ENCODE measurements at places on chromosomes 6 and 20.

DNA sequence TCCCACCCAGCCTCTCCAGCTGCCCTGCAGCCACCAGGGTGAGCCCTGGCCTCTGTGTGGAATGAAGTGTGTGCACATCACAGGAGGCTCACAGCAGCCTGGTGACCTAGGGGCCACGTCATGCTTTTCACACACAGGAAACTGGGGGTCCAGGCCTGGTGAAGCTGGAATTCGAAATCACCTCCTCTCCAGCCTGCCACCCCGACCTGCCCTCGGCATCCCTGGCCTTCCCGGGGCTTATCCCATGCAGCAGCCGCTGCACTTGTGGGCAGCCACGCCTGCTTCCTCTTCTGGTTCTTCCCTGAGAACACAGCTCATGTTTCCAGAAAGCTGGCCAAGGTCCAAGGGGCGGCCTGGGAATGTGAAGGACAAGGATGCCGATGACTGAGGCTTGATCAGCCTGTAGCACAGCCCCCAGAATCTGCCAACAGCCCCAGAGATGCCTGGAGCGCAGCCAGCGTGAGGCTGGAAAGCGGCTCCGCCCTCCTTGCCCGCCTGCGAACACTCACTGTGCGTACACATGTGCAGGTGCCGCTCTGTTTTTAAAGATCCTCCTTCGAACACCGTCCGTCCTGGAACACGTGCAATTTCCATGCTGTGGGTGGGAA, 4.2 kb upstream of the NTSR1 start:
- peak; percentile 88 for DNase-seq

GRCh38 chr6:27679308-27679963, 206.5 kb upstream of the ZNF184 start:
- no peak for DNase-seq

DNA sequence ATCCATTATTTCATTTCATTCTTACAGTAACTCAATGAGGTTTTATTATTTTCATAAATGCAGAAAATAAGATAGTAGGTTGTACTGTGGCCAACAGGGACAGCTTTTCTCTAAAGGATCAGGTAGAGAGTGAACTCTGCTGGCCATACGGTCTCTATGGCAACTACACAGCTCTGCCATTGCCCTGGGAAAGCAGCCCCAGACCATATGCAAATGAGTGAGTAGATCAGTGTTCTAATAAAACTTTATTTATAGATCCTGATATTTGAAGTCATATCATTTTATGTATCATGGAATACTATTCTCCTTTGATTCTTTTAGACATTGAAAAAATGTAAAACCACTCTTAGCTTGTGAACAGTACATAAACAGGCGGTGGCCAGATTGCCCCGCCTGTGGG, 192.5 kb upstream of the RREB1 start:
- DNase-seq = no peak

GRCh38 chr6:89527634-89528033, 94.7 kb downstream of the ANKRD6 start:
- no peak for DNase-seq

- DNase-seq = no peak
Measured at GRCh38 chr20:35134880-35135279, 12.3 kb downstream of the EDEM2 start.

- no peak for DNase-seq
Measured at GRCh38 chr6:147099974-147100373, 104.2 kb upstream of the STXBP5 start.

- no peak for DNase-seq
Measured at GRCh38 chr6:74733830-74734620, 471.8 kb downstream of the COL12A1 start.

DNA sequence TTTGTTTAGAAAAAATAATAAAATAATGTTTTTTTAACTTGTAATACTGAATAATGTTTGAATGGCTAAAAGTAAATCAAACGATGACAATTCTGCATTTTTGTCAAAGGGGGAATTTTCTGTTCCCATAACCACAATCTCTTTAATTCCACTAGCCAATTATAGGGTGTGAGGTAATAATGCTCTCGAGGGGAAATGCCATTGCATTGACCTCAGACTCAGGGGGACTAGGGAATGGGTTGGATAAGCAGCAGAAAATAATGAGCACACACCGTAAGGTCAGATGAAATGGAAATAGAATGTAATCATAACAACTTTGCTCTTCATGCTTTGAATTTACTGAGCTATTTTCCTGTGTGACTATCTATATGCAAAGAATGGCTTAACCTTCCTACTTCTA, 584.7 kb downstream of the RFPL4B start:
- DNase-seq = no peak

DNA sequence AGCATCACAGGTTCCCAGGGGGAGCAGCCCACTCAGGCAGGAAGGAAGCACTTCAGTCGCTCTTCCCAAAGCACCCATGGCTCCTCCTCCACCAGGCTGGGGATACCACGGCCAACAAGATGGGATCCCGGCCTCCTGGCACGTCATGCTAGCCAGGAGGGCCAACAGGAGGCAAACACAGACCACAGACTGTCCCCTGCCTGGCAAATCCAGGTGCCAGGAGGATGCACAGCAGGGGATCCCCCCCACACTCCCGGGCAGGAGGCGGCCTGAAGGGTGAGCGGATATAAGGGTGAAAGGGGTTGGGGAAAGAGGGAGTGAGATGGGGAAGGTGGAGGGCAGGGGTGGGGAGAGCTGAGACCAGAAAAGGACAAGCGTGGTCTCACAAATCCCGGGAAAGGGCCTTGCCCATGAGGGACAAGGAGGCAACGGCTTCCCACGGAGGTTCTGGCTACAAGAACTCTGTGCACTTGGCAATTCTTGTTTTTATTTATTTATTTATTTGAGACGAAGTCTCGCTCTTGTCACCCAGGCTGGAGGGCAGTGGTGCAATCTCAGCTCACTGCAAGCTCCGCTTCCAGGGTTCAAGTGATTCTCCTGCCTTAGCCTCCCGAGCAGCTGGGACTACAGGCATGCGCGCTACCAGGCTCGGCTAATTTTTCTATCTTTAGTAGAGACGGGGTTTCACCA, 7.2 kb downstream of the PXDC1 start:
- peak; percentile 59 for DNase-seq

GRCh38 chr6:88749849-88750248, 213.6 kb downstream of the RNGTT start:
- DNase-seq = no peak

GRCh38 chr6:151807513-151808370, at the start of gene ESR1:
Gene ESR1, plus strand, starts transcription at chr6:151807682. Its CDS starts 231 bp downstream, at chr6:151807913.
- peak; percentile 65 for DNase-seq

- DNase-seq = no peak
Measured at GRCh38 chr6:11232770-11233626, 530 bp upstream of the NEDD9 start.

GRCh38 chr20:45039475-45039820, 61.5 kb downstream of the KCNS1 start:
- DNase-seq = no peak

Measured in Right ventricle myocardium inferior (tissue), 1 donor.